ENCODE measurements at places on chromosomes 1 and 21. TPM values are rescaled to one million over a fixed set of nuclear protein-coding genes. Genes with fewer than 3 reads are reported as not detected.

The FHAD1 gene
- 0.54 TPM for total RNA-seq

The FCAMR gene
- total RNA-seq = not detected

The SHISA4 gene
- total RNA-seq = 60.3 TPM

The SLAMF9 gene
- not detected for total RNA-seq

The LCE3A gene
- total RNA-seq = not detected

The SPATA6 gene
- 38.3 TPM for total RNA-seq

The RAB3B gene
- not detected for total RNA-seq

DNA sequence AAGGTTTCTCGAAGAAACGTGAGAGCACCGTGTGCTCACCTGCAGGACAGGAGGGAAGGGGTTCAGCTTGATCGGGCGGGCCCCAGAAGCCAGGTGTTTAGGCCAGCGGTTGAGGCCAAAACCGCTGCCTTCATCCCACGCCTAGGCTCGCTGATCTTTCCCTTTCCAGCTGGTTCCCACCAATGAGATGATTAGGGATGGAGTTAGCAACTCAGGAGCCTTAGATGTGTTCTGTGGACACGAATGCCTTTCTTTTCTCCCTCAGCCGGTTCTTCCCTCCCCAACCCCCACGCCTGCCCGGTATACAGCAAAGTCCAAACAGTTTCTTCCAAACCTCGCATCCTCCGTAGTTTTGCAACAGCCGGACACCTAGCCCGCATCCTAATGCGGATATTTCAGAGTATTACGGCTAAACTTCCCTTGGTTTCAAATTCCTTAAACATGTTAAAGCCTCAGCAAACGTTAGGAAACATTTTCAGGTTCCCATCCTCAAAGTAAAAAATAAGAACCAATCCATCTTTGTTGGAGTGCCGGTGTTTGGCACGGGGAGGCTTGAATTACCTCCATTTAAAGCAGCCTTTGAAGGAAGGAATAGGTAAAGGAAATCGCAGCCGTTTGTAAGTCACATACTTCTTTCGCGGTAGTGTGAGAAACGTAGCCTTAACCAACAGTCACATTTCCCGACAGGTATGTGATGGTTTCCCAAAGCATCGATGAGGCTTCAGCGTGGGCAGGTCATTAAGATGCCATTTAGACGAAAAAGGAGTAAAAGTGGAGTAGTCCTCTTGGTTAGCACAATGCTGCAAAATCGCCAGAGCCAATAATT, 1.1 kb downstream of the LRRC8C start:
- DNase-seq = no peak

DNA sequence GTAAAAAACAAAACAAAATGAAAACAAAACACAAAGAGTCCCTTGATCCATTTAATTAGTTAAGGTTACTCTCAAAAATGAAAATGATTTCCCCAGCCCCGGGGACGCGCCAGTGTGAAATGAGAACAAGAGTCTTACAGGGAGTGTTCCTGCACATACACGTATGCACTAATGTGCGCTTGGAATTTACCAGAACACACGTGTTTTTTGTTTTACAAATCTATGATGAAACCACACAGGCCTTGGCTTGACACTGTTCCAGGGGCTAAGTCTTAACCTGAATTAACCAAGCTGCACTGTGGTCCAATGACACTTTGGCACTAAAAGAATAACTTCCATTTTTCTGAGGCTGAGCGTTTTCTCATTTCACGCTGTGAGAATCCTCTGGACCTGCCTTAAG, 63.7 kb downstream of the SLC45A1 start:
- peak; percentile 65 for DNase-seq

DNA sequence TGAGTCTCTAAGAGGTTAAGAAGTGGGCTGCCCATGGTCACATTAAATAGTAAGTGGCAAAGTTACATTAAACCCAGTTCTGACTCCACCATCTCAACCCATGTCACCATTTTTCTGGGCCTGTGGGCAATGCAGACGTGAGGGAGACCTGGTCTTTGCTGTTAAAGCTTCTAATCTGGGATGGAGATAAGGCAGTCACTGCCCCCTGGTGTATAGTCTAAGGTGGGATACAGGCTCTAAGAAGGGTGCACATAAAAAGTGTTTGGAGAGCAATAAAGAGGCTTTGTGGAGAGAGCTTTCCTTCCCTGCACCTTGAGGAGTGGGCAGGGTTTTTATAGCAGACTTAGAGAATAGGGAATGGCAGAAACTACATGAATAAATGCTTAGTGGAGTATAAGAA, 141.3 kb downstream of the ROR1 start:
- DNase-seq = no peak

GRCh38 chr1:19647643-19648042, 3.5 kb downstream of the NBL1 start:
- DNase-seq = no peak

DNA sequence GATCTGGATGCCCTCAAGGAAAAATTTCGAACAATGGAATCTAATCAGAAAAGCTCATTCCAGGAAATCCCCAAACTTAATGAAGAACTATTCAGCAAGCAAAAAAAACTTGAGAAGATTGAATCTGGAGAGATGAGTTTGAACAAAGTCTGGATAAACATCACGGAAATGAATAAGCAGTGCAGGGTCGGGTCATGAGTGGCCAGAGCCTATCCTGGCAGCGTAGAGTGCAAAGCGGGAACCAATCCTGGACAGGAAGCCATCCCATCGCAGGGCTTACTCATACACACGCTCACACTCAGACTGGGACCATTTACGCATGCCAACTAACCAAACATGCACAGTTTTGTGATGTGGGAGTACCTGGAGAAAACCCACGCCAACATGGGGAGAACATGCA, 43.1 kb downstream of the ZMYM1 start:
- DNase-seq = no peak

DNA sequence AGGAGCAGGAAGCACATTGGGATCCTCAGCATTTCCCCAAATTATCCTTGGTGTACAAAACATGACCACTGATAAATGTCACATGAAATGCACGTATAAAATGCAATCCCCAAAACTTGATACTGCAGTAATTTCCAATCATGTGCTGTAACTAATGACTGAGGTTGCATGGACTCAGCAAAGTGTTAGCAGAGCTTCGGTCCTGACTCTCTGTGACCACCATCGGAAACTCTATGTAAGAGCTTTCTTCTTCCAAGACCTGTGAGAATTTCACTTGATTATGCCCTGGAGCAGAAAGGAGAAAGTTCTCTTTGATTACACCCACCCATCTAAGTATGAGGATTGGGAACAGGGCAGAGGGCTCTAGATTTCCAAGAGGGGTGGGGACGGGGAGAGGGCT, 908 bp downstream of the CD53 start:
- no peak for DNase-seq

DNA sequence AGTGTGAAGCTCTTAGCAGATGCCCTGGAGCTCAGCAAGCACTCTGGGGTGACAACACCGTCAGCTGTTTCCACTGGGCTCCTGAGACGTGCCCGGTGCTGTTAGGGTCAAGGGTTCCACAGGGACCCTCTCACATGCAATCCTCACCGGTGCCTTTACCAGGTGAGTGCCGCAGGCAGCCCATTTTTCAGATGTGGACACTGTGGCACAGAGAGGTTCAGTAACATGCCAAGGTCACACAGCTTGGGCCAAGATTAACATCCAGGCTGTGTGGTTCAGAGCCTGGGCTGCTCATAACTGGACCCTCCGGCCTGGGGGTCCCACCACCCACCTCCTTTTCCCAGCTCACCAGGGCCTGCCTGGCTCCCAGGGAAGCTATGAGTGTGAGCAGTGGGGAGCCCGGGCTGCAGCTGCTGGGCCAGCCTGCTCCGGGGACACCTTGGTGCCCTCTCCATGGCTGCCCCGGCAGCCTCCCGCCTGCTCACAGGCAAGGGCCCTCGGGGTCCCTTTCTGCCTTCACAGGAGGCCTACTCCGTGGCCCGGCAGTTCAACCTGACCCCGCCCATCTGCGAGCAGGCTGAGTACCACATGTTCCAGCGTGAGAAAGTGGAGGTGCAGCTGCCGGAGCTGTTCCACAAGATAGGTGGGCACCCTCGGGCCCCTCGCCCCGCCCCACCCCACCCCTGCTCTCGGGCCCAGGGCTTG, 49.3 kb downstream of the KCNAB2 start:
- no peak for DNase-seq

DNA sequence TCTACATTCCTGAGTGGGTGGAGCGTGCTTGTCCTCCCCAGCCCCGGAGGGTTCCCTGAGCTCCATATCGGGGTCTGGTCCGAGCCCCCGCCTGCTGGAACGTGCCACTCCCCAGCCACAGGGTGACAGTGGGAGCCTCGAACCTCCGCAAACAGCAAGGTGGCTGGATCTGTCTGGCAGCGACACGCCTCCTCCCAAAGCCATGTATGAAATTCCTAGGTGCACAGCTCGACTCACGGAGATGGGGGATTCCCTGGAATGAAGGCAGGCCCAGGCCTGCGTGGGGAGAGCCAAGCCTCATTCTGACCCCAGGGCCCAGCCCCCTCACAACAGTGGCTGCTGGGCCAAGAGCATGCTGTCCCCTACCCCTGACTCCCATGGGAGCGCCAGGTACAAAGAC, 32.9 kb downstream of the TP73 start:
- DNase-seq = no peak

GRCh38 chr1:40628903-40629292, 36.6 kb downstream of the RIMS3 start:
- DNase-seq = no peak

GRCh38 chr1:48603222-48603621, 131.2 kb upstream of the SPATA6 start:
- DNase-seq = no peak

DNA sequence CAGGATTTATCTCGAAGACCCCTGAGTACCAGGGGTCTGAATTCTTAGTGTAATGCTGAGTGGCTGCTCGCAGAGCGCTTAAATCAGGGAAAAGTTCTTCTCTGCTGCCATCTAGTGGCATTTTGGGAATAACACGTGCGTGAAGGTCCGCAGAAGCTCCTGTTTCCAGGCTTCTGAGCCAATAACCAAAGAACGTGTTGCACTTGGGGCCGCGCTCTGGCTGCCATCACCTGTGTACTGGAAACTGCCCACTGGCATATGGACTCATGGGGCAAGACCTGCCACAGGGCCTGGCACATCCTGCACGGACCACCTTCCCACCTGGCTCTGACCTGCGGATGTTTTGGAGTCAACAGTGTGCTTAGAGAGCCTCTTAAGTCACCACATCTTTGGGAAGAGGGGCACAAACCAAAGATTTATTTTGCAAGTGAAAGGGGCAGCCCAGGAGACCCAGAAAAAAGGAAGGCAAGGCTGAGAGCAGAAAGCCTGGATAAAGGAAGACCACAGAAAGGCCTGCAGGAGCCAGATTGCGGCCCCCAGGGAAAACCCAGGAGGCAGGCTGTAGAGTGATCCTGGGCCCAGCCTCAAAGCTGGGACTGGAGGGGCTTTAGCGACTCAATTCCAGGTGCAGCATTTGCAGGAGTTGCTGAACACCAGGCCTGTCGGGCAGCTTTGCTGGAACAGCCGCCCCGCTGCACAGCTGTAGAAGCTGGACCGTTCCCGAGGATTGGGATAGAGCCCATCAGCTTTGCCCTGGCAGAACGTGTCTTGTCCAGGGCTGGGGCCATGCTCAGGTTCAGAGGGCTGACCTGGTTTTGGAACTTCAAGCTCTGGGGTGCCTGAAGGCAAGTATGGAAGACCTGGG, 13.0 kb downstream of the CHIT1 start:
- DNase-seq = peak; percentile 50

DNA sequence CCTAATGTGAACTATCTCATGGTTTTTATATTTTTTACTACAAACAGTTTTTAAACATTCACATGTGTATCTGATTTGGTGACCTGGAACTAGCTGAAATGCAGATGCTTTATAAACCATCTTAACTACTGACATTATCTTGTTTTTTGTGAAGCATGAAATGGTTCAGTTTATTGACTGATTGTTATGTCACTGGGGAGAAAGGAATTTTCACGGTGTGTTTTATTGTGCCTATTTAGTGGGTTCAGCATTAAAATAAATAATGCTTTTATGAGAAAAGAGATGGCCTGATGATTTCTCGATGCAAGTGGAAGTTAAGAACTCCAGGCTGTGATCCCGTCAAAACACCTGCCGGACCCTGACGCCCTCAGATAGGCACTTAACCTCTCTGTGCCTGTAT, 79.9 kb upstream of the KIF26B start:
- no peak for DNase-seq

DNA sequence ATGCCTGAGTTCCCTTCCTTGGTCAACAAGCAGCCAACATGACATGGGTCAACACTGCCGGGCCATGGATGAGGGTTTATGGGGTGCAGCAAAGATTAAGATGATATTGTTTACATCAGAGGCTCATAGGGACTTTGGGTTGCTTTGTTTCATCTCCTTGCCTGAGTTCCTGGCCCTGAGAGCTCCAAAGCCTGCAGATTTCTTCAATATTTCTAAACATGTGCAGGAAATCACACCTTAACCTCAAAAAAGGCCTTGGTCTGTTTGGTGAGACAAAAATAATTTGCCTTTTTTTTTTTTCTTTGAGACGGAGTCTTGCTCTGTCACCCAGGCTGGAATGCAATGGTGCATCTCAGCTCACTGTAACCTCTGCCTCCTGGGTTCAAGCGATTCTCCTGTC, 876 bp downstream of the SLAMF8 start:
- DNase-seq = no peak

GRCh38 chr1:119312500-119312899, 56.1 kb upstream of the HAO2 start:
- DNase-seq = no peak

DNA sequence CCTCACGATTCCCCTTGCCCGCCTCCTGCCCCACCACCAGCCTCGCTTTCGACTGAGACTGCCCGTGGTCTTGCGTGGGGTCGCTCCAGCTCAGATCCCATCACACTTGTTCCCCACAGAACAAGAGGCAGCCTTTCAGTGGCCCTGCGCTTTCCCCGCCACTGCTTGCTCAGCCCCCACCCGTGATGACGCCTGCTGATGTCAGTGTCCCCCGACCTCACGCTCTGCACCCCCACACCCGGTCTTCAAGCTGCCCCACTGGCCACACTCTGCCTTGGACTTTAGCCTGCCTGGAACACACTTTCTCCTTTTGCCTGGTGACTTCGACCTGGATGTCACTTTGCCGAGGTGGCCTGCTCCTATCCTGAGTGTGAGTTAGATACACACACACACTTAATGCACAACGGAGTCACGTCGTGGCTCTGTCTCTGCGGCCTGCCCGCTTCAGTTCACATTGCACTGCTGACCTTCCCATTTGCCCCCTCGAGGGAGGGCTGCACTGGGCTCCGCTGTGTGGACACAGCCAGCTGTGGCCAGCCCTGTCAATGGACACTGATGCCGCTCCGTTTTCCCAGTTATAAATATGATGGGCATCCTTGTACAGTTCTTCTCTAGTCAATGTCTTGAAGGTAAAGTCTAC, 13.0 kb downstream of the AGPAT3 start:
- DNase-seq = no peak

DNA sequence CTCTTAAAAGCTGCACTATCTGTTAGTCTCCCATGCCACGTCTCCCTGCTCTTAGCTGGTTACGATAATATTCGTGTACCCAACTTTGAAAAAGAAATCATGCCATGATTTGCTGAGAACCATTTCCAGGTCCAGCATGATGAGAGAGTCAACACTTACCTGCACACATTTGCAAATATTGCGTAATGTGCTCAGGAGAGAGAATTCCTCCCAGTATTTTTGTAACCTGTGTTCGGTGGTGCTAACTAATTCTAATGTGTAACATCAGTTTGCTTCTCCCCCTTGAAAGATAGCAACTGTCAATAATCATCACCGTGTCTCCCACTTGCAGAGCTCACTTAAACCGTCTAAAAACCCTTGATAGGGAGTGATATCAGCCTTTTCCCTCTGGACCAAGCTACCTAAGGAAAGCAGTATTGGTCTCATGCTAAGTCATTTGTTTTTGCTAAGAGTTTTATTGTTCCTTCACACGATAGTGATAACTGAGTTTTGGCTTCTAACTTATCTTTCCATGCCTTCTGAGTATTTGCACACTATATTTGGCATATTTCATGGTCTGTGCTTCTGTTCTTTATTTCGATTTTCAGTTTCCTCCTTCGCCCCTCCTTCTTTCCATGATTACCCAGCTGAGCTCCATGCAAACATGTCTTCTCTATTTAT, 61.1 kb upstream of the IRF2BP2 start:
- DNase-seq = no peak
